ENCODE measurements at places on chromosomes 2 and 18. TPM values are rescaled to one million over a fixed set of nuclear protein-coding genes. Genes with fewer than 3 reads are reported as not detected.

DNA sequence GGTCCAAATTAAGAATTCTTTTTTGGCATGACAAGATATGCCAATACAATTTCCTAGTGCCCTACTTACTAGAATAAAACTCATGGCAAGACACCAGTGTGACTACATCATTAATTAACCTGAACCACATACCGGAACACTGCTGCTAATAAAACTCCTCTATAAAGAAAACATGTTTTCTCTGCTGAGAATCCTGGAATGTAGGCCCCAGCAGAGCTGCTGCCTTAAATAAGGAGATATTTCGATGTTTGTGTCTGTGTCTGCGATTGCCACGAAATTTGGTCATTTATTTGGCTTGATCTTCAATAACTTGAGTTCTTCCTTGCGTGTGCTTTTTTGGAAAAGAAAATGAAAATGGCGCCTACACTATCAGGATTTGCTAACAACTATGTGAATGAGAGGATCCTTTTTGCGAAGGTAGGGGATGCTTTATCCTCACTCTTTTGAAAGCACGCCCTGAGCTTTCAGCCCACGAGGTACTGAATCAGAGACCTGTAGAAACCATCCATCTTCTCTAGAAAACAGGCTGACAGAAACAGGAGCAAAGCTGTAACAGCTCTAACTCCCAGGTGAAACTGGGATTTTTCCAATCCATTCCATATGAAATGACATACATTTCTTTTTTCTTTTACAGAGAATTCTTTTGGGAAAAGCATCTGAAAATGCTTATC lies 27.0 kb downstream of the KLF7 start:
- DNase-seq: no peak

DNA sequence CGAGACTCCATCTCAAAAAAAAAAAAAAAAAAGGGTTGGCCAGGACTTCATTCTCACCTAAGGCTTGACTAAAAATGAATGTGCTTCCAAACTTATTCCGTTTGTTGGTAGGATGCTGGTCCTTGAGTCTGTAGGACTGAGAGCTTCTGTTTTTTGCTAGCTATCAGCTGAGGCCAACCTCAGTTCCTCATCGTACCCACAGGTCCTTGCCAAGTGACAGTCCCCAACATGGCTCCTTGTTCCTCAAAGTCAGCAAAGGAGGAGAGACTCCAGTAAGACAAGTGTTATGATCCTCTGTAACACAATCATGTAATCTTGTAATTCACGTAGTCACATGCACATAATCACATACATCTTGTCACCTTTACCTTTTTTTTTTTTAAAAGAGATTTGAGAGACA lies 37.0 kb downstream of the HAUS1 start:
- no peak for DNase-seq

GRCh38 chr2:179170901-179171300 lies 93.7 kb downstream of the SESTD1 start:
- DNase-seq: no peak

DNA sequence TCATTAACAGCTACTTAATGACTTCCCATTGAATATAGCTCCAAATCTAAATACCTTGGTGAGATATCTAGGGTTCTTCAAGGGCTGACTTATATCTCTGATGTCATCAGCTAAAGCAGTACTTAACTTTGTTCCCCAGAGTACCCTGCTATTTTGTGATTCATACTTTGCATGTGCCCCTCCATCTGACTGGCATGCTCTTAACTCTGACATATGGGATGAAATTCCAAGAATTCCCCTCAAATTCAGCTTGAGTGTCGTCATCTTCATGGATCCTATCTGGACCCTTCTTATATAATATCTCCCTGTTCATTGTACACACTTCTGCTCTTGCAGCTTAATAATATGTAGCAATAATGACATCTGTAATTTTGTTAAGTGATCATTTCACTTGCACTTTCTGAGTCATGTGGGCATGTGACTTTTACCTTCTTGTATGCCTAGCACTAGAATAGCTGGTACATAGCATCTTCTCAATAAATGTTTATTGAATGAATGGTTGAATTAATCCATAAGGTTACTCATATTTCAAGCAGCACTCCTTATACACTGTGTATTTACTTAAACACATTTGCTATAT lies 172.9 kb downstream of the WDR7 start:
- DNase-seq: no peak

- no peak for DNase-seq
Observed at GRCh38 chr2:110660558-110660957, 17.3 kb downstream of the BUB1 start.

GRCh38 chr2:128573116-128573515 lies 254.4 kb upstream of the HS6ST1 start:
- no peak for DNase-seq

DNA sequence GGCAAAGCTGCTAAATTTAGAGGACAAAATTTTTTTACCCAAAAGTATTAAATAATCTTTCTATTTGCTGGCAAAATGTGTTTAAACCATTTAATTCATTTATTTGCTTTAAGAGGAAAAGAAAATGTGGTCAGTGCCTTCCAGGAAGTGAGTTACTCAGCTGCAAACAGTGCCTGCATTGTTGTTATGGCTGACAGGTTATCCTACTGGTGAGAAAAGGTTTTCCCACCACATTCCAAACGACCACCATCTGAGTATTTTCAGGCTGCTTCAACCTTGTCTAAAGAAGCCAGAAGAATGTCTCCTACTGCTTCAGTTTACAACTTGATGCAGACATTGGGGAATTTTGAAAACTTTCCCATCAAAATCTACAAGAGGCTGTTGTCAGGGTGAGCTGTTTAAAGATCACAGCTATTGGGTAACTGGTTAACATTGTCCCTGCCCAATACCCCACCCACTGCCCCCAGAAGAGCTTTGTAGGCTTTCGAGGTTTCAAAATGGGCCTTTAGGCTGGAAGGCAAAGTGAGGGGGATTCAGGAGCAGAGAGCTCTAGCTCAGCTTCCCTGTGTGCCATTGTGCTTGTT lies 461.3 kb upstream of the FANCL start:
- DNase-seq: no peak

- DNase-seq: no peak
Observed at GRCh38 chr2:234825616-234826015, 126.2 kb upstream of the SH3BP4 start.

DNA sequence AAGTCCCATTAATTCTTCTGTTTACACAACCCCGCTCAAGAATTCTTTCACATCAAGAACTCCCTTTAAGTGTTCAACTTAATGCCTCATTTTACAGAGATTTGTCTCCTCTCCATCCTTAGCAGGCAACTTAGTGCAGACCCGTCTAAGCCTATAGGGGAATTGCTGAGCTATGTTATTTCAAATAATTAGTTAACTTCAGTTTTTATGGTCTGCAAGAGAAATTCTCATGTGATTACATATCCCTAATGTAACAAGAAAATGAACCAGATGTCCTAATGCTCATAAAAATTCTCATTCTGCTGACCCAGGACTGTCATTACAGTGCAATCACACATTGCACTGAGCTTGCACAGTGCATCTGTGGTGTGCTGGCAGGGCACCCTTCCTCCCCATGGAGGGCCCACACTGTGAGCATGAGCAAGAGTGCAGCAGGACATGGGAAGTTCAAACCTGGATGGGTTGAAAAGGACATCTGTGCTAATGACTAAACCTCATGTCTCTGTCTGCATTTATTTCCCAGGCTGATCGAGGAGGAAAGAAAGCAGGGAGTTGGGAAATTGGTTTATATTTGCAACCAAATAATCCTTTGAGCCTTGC lies 97.1 kb downstream of the COL5A2 start:
- DNase-seq: no peak

DNA sequence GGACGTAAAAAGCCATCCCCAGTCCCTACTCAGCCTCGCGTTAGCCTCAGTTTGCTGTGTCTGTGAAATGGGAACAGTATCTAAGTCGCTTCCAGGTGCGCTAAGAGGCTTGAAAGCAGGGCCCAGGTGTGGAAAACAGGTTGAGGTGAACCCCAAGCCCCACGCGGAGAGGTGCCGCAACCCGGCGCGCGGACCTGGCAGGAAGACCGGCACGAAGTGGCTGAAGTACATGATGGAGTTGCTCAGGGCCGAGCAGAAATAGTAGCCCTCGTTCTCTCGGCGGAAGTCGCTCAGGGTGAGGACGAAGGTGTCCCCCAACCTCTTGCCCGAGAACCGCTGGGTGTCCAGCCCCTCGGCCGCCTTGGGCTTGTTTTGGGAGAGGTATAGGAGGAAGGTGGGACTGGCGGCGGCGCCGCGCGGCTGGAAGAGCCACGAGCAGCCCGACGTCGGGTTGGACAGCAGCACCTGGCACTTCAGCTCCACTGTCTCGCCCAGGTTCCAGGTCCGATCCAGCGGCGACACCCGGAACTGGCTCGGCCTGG lies 508 bp downstream of the CD8A start:
- no peak for DNase-seq

- no peak for DNase-seq
Observed at GRCh38 chr2:113200736-113201490, 27.1 kb downstream of the PSD4 start.

DNA sequence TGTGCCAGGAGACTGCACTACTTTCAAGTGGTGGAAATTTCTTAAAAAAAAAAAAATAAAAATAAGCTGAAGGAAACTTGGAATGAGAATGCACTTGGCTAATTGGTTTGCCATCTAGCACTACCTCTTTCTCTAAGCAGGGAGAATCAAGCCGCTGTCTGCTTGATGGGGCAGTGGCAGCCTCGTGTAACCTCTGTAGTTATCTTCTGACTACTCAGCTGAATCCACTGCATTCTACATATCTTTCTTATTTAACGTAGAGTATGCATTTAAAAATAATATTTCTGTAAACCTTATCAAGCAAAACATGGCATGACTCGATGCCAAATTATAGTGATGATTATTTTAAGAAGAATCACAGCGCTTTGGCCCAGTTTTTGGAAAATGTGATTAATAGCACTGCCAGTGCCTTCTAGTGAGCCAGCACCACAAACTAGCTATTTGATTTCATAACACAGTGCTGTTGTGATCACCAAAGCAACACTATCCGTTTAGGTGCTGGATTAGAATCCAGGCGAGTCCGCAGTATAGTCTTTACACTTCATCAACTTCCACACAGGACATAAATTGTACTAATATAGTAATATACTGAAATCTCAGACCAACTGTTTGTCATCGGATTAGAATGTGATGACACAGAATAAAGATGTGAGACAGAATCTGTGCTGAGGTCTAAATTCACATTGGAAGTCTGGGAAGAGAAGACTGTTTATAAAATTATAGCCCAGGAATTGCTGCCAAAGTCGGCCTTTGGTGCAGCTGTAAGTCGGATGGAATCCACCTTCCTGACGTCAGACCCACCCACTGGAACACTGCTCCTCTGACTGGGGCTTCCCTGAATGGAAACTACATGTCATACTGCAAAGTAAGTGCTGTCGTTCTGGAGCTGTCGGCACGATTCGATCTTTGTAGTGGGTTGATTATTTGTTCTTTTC lies 136.5 kb upstream of the ETAA1 start:
- no peak for DNase-seq

GRCh38 chr2:186871881-186872280 lies 22.9 kb upstream of the ZSWIM2 start:
- no peak for DNase-seq

DNA sequence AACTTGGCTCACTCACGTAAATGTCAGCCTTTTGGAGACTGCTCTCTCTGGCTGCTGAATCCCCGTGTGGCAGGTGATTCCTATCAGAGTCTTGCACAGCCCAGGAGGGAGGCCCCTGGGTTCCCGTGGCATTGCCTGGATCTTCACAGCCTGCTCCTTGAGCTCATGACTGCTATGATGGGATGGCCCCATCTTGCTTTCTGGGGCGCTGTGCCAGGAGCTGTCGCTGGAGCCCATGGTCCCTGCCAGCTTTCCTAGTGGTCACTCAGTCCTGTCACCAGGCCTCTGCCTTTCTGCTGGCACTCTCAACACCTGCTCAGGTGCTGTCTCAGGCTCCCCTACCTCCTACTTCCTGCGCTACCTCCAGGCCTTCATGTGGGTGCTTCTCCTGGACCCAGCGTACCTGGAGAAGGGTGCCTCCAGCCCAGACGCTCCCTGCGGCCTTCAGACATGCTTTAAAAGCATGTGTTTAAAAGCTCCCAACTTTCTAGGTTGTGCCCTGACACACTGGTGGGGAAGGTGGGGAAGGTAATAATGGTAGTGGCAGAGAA lies 110.1 kb downstream of the MCFD2 start:
- no peak for DNase-seq

- no peak for DNase-seq
Observed at GRCh38 chr2:10326707-10327594, 24.2 kb downstream of the HPCAL1 start.

DNA sequence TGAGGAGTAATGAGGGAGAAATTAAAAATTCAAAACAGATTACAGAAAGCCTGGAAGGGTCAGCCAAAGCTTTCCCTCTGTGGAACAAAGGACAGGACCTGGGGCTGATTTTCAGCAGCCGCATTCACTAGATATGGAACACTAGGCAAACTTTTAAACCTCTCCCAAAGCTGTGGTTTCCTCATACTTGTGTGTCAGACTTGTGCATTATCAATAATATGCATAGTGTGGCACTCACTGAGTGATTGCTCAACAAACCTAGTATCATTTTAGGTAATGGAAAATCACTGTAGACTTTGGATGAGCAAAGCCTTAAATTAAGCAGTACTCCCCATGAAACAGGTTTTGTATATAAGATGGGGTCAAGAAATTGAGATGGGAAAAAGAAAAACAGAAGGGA lies 26.3 kb upstream of the IKZF2 start:
- DNase-seq: no peak

DNA sequence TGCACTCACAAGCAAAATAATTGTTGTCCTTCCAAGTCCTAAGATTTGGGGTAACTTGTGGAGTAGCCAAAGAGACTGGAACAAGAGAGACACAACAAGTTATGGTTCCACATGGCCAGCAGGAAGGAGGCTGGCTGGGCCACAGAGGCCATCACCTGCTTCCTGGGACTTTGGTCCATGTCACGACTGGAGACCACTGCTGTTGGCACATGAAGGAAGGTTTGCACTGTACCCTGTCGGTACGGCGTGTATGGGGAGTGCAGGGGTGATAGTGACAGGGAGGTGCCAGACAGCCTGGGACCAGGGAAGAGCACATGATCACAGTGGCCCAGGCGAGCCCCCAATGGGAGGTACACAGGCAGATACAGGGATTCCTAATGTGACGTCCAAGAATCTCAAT lies 15.5 kb downstream of the SLC66A2 start:
- no peak for DNase-seq

GRCh38 chr2:65281627-65282351 lies 54.2 kb downstream of the ACTR2 start:
- no peak for DNase-seq

DNA sequence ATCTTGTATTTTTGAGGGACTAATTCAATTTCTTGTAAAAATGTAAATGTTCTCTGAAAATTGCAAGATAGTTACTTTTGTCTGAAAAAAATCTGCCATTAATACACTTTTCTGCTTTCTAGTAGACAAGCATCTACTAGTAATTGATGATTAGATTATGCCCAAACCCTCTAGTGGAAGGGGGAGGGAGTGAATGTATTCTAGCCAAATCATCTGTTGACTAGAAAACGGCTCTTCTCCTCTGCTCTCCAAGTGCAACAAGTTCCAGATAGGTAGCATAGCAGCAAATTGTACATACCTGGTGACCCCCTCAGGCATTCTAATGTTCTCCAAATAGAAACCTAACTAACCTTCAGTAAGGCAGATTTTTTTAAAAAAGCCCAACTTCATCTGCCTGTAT lies 58.6 kb downstream of the RELCH start:
- DNase-seq: no peak

- DNase-seq: no peak
Observed at GRCh38 chr2:59752512-59752911, 800.9 kb downstream of the BCL11A start.

Gene AGAP1
- total RNA-seq: 5.4 TPM

Gene REG3A
- total RNA-seq: 0.46 TPM

Gene C2orf81
- total RNA-seq: 8.7 TPM

Gene PRSS56
- not detected for total RNA-seq

Gene GGCX
- total RNA-seq: 27.1 TPM

Gene TMEM198
- 0.79 TPM for total RNA-seq

Gene DSG2
- total RNA-seq: 0.83 TPM

Gene VWA3B
- total RNA-seq: not detected

Gene DPYSL5
- total RNA-seq: not detected
